ENCODE measurements at places on chromosomes 1 and 21.

GRCh38 chr1:8986814-8987190, 39.4 kb downstream of the SLC2A7 start:
- DNase-seq, result no peak

GRCh38 chr1:227914801-227915563, 32.8 kb downstream of the WNT9A start:
- no peak for DNase-seq

DNA sequence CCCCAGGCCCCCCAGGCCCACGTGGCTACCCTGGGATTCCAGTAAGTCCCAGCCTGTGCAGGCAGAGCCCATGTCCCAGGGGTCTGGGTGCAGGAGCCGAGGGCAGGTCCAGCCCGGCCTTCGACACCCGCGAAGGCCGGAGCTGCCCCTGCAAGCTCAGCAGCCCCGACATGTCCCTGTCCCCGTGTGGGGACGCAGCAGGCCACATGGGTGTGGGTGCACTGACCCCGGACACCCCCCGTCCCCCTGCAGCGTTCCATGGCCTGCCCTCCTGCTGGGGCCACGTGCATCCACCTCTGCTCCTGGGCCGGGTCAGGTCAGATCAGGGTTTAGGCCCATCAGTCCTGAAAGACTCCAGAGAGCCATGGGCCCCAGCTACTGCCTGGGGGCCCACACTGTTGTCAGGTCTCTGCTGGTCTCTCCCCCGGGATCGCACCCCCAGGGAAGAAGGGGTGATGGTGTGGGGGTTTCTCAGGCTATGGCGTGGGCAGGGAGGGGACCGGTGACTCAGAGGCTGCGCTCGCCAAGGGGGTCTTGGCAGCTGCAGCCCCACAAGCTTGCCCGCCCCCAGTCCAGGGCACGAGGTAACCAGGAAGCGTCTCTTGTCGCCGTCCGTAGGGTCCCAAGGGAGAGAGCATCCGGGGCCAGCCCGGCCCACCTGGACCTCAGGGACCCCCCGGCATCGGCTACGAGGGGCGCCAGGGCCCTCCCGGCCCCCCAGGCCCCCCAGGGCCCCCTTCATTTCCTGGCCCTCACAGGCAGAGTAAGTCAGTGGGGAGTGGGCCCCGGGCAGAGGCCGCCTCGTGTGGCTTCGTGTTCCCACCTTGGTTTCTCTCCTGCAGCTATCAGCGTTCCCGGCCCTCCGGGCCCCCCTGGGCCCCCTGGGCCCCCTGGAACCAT, 37.5 kb downstream of the SLC19A1 start:
- no peak for DNase-seq

DNA sequence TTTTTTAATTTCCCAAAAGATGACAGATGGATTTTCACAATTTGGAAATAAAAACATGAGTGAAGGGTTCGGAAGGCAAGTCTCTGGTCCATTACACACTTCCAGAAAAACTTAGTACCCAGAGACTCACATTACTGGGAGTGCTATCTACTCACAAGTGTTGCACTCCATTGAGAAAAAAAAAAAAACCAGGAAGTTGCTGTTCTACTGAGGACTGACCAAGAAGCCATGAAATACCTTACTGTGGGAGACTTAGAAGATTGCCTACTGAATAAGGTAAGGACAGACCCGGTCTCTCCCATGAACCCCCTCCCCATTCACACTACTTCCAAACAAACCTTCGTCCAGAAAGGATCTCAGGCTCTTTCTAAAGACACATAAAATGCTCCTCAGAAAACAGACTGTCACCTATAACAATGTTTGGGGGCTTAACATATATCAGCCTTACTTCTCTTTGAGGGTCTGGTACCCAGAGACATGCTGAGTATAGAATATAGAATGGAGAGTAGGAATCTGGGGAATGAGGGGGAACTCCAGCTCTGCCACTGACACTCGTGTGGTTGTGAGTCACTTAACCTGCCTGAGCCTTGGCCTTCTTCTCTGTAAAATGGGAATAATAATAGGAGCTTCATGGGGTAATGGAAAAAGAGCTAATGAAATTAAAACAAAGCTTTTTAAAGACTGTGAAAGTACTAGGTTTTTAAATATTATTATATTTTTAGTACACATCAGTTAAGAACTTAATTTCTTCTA, 1.4 kb downstream of the MAB21L3 start:
- no peak for DNase-seq

DNA sequence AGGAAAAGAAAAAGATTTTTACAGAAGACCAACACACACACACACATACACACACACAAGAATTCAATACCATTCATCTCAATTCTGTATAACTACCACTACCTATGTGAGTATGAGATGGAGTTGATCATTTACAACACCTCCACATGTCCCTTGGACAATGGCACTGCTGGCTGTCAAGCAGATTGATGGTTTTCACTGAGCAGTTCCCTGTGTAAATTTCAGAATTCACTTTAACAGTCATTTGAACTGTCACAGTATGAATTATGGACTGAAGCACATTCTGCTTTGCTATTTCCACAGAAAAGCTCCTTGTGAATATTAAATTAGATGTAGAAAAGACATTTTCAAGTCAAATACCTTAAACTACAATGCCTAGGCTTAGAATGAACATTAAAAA, 14.3 kb downstream of the KCNT2 start:
- no peak for DNase-seq

DNA sequence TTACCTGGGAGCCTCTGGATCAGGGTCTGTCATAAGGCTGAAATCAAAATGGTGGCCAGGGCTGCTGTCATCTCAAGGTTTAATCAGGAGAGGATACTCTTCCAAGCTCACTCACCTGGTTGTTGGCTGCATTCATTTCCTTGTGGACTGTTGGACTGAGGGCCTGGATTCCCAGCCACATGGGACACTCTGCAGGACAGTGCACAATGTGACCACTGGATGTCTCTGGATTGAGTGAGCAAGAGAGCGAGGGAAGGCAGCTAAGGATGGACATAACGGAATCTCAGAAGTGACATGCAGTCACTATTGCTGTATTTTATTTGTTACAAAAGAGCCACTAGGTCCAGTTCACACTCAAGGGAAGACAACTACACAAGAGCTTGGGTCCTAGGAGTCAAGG, 229.1 kb downstream of the S1PR1 start:
- no peak for DNase-seq

DNA sequence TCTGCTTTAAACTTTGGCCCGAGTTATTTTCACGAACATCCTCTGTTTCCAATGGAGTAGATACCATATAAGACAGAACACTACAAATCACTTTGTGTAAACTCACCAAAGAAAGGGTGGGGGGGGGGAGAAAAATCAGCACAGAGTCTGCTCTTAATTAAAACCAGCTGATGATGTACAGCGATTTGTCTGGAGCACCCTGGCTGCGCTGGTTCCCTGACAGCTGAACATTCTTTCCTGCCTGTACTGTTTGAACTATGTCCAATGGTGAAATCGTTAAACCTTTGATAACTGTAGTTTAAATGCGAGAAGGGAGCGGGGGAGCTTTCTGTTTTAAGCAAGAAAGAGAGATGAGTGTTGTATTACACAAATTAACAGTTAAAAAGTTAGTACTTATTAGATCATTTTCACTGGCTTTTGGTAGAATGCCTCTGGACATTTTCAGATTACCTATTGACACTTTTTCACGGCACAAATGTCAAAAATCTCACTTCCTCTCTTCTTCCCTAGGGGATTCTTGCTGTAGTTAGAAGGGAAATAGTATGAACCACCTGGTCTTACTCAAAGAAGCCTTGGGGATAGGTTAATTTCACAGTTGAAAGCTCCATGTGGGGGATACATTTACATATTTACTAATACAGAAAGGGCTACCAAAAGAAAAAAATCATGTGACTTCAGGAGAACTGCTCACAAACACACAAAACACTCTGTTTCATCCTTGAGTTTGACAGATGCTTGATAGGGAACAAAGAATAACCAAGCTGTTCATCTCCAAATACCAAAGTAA, 140.2 kb upstream of the RUNX1 start:
- DNase-seq, result peak; percentile 88

- DNase-seq, result no peak
Observed at GRCh38 chr1:94326329-94326728, 88.9 kb upstream of the ARHGAP29 start.

- DNase-seq, result no peak
Observed at GRCh38 chr1:10065344-10065685, 32.6 kb downstream of the UBE4B start.

DNA sequence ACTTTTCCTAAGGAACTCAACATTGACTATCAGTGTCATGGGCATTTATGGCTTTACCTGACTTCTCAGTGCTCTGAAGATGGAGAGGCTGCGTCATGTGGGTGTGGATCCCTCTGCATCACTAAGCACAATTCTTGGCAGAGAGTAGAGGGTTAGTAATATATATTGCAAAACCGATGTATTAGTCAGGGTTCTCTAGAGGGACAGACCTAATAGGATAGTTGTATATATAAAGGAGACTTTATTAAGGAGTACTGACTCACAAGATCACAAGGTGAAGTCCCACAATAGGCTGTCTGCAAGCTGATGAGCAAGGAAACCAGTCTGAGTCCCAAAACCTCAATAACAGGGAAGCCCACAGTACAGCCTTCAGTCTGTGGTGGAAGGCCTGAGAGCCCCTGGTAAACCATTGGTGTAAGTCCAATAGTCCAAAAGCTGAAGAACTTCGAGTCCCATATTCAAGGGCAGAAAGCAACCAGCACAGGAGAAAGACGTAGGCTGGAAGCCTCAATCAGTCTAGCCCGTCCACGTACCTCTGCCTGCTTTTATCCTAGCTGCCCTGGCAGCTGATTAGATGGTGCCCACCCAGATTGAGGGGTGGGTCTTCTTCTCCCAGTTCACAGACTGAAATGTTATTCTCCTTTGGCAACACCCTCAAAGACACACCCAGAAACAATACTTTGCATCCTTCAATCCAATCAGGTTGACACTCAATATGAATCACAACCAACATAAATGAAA, 159.7 kb upstream of the NRIP1 start:
- peak; percentile 90 for DNase-seq

- no peak for DNase-seq
Observed at GRCh38 chr1:15963968-15964648, 11.8 kb downstream of the ZBTB17 start.

GRCh38 chr1:86951430-86951829, 37.0 kb downstream of the HS2ST1 start:
- no peak for DNase-seq

GRCh38 chr21:32181457-32181856, 97.4 kb downstream of the MIS18A start:
- no peak for DNase-seq

- peak; percentile 47 for DNase-seq
Observed at GRCh38 chr1:58409890-58410289, 136.6 kb downstream of the OMA1 start.

DNA sequence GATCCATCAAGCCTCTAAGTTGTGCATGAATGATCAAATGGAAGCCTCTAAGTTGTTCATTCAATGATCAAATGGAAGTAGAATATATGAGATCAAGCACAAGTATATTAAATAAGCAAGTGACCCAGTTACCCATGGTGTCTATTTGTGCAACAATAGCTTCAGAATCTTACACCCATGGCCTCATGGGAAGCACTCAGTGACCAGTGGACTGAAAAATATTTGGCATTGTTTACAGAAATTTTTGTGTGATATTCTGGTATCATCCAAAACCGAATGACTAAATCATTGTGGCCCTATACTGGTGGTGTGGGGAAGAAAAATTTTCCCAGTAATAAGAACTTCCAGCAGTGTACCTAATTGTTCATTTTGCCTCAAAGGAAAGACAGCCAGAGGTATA, 46.6 kb downstream of the DUSP10 start:
- no peak for DNase-seq

GRCh38 chr21:40165773-40166070, 298.5 kb downstream of the PCP4 start:
- peak; percentile 70 for DNase-seq

DNA sequence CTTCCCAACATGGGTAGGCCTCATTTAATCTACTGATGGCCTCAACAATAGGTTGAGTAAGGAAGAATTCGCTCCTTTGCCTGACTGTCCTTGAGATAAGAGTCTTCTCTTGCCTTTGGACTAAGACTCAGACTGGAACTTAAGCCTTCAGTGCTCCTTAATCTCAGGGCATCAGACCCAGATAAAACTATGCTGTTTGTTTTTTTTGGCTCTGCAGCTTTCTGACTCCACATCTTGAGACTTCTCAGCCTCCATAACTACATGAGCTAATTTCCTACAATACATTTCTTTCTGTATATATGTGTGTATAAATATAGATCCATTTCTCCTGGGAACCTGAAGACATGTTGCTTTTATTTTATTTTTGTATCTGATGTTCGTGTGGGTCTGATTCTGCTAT, 1470.7 kb upstream of the PRMT6 start:
- no peak for DNase-seq

GRCh38 chr21:14115646-14116045, 95.1 kb downstream of the LIPI start:
- DNase-seq, result no peak

DNA sequence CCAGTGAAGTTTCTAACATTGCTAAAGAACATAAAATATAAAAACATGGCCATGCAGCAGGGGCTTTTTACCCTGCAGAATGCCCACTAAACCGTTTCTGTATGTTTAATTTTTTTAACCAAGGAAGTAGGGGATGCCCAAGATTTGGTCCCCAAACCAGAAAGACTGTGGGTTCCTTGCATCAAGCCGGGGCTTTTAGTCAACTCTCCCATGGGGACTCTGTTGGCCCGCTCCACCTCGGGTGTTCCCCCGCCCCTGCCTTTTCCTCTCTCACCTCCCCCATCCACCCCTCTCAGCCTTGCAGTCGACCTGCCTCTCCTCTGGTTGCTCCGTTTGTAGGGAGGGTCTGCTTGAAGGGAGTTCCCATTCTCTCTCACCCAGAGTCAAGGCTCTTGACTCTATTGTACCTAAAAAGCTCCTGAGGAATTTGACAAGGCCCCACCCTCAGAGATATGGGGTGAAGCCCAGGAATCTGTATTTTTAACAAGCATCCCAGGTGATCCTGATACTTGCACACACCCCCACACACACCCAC, 117.5 kb downstream of the TOMM20 start:
- DNase-seq, result no peak
